Dermis microvascular lymphatic vessel endothelial cell (primary cell): ENCODE measurements at places on chromosomes 6 and 20.

- no peak for DNase-seq
Observed at GRCh38 chr6:148573922-148574321, 172.9 kb upstream of the UST start.

DNA sequence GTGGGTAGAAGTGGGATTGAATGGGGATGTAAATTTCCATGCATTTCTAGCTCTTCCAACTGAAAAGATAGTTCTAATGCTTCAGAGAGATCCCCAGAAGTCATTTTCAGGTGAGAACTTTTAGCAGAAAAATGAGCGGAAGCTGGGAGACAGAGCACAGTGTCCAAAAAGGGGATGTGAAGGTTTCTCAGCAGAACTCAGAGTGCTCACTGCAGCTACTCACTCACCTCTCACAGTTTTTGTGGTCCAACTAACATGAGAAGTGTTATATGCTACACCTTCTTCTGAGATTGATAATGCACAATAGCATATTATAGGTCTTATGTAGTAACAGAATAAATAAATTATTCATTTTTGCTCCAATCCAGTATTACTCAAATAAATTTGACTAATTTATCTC lies 519.2 kb upstream of the HS3ST5 start:
- no peak for DNase-seq

- peak; percentile 76 for DNase-seq
Observed at GRCh38 chr6:37359039-37359438, 5.3 kb downstream of the RNF8 start.

- no peak for DNase-seq
Observed at GRCh38 chr6:134324766-134325165, 6.9 kb upstream of the SGK1 start.

DNA sequence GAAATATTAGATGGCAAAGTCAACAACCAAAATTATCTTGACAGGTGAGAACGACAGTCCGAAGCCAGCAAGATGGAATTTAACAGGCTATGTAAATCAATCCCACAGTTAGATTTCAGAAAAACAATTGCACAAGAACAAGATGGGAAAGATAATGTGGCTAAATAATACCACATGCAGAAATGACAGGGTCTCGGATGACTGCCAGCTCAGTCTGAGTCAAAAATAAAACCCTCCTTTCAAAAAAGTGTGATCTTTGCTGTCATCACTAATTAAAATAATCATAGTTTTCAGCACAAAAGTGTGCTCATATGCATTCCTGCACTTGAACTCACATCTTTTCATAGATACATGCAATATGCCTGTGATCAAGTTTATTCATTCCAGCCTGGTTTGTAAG lies 25.9 kb downstream of the FOXQ1 start:
- no peak for DNase-seq

GRCh38 chr20:63577317-63577894 lies 3.4 kb upstream of the HELZ2 start:
- DNase-seq, result peak; percentile 32

GRCh38 chr6:3350252-3350796 lies 91.6 kb downstream of the PSMG4 start:
- no peak for DNase-seq

GRCh38 chr20:45469336-45470261 lies at the start of gene WFDC2:
Gene WFDC2 (plus strand): TSS chr20:45469753. CDS start chr20:45469782, 29 bp downstream.
- no peak for DNase-seq

DNA sequence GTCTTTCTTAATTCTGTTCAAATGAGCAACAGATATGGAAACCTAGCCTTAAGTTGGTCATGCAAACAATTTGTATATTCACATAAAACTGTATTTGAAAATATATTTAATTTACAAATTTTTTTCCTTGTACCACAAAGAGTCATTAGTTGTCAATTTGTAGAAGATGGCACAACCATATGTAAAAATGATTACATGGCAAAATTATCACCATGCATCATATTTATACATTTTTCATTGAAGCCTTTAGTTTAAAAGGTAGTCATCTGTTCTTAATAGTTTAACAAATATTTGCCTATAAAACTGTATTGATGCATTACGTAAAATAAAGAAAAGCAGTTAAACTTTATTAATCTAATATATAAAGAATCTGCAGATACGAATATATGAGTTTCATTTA lies 1306.8 kb upstream of the ADGRB3 start:
- no peak for DNase-seq

DNA sequence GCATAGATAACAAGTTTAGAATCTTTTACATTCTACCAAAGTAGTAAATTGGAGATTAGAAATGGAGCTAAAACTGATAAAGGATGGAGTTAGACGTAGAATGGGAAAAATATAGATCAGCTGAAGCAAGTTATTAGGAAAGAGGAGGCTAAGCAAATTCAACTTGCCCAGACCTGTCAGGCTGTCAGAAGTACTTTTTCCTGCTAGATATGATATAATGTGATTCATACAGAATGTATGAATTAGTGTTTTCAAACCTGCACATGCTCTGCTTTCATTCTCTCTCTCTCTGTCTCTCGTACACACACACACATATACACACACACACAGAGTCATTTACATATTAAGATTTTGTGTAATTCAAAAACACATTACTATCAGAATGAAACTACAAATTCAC lies 133.2 kb upstream of the HDGFL1 start:
- DNase-seq, result no peak

DNA sequence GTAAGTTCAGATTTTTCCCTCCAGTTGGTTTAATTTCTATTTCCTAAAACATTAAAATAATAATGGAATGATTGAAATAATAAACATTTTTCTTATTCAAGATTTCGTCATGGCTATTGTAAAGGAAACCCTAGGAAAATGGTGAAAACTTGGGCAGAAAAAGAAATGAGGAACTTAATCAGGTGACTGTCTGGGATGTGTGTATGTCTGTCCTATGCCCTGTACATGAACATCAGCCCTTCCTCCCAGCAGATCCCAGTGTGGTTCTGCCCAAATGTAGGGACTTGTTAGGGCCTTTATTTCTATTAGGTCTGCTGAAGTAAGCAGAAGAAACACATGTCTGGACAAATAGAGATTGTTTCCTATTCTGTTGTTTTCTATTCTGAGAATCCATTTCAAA lies 13.1 kb downstream of the RIOK1 start:
- no peak for DNase-seq

DNA sequence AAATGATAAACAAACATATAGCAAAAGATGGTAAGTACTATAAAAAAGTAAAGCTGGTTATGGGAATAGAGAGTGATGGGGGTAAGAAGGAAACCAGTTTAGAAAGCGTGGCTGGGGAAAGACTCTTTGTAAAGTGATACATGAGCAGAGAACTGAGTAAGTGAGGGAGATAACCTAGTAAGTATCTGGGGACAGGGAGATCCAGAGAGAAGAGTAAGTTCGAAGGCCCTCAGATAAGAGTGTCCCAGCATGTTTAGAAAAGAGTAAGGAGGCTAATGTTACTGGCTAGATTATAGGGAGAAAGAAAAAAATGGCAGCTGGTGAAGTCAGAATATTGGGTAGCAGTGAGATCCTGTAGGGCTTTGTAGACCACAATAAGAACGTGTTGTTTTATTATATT lies 50.7 kb upstream of the HBS1L start:
- no peak for DNase-seq

DNA sequence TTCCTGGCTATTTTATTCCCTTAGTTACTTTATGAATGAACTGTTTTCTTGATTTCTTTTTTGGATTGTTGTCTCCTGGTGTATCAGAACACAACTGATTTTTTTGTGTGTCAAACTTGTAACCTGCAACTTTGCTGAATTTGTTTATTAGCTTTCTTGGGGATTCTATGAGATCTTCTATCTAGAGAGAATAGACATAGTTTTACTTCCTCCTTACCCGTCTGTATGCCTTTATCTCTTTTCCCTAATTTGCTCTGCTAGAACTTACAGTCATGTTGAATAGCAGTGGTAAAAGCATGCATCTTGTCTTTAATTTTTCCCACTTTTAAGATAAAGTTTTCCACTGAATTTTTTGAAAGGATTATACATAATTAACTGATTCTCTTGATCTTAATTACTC lies 13.2 kb downstream of the RNF146 start:
- DNase-seq, result no peak

DNA sequence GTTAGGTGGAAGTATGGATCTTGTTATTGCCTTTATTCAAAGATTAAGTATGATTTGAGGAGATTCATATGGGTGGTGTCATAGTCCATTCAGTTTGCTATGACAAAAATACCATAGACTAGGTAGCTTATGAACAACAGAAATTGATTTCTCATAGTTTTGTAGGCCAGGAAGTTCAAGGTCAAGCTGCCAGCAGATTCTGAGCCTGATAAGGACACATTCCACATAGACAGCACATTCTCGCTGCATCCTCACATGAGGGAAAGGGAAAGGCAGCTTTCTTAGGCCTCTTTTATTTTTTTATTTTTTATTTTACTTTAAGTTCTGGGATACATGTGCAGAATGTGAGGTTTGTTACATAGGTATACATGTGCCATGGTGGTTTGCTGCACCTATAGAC lies 27.7 kb downstream of the ME1 start:
- no peak for DNase-seq

GRCh38 chr6:106534564-106534982 lies 94.7 kb downstream of the RTN4IP1 start:
- DNase-seq, result peak; percentile 5

- DNase-seq, result no peak
Observed at GRCh38 chr6:23498013-23498412, 628.0 kb upstream of the NRSN1 start.
